SHP77 (cell line): ENCODE measurements at places on chromosomes 6 and 20.
A peak's percentile ranks its signal among the peaks of the same experiment; 100 is the strongest.

DNA sequence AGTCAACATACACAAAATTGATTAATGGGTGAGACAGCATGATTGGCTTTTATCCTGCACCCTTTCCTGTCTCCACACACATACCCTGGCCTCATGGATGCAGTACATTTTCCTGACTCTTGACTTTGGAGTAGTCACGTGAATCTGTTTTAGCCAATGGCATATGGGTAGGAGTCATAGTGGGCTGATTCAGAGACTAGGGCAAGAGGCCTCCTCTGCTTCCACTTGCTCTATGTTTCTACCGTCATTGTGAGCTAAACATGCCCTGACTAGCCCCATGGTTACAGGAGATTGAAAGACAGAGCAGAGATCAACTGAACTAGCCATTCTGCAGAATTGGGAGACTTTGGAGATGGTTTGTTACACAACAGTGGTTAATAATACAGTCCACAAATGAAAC, 850.0 kb downstream of the DHX35 start:
- no peak for DNase-seq

DNA sequence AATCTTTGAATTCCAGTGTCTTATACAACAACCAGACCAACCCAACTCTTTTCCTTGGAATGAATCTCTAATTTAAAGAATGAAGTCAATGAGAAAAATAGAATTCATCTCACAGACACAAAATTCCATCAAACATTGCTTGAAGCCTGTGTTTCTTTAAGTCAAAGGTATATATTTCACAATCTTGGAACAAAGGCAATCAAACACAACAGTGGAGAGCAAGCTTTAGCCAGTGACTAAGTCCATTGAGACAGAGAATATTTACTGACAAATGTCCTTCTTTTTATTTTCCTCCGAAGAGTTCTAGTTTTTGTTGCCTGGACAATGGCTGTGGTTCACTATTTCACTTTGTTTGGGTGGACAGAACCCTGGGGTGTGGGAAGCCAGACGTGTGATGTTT, 35.8 kb downstream of the MEP1A start:
- DNase-seq = no peak

DNA sequence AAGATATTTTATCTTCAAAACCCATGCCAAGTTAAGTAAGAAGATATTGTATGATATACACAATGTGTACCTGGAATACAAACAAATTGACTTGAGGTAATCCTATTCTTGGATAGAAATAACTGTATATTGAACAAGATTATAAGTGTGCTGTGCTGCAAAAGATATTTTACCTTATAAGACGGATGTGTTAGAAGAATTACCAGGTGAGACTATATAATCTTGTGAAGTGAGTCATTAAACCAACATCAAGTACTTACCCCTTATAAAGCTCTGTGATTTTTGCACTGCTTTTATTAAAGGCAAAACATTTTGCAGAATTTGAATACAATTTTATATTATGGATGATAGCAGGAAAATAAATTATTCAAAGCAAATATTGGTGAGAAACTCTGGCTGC, 570.0 kb downstream of the MMUT start:
- DNase-seq = no peak

GRCh38 chr6:7438011-7438410, 48.4 kb downstream of the RIOK1 start:
- DNase-seq = no peak

- DNase-seq = no peak
These were observed 43.4 kb upstream of the RIPOR2 start for GRCh38 chr6:24979176-24979575.

GRCh38 chr6:156065849-156066248, 610.2 kb upstream of the NOX3 start:
- no peak for DNase-seq

- no peak for DNase-seq
These were observed 145.2 kb downstream of the SYCP2 start for GRCh38 chr20:59788196-59788735.

DNA sequence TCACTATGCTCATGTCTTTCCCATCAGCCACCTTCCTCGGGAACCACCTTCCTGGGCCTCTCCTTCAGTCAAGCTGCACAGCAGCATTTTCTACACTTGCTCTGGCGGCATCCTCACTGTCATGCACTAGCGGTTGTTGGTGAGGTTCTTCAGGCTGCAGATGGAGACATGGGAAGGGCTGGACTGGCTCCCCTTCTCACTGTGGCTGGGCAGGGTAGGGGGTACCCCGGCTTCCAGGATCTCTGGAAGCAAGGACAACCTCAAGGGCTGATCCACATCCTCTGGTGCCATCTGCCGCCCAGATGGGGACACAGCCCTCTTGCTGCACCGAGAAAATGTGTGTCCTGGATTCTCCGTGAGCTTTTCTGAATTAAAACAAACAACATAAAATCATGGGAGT, 180.1 kb upstream of the RNF24 start:
- peak; percentile 20 for DNase-seq

DNA sequence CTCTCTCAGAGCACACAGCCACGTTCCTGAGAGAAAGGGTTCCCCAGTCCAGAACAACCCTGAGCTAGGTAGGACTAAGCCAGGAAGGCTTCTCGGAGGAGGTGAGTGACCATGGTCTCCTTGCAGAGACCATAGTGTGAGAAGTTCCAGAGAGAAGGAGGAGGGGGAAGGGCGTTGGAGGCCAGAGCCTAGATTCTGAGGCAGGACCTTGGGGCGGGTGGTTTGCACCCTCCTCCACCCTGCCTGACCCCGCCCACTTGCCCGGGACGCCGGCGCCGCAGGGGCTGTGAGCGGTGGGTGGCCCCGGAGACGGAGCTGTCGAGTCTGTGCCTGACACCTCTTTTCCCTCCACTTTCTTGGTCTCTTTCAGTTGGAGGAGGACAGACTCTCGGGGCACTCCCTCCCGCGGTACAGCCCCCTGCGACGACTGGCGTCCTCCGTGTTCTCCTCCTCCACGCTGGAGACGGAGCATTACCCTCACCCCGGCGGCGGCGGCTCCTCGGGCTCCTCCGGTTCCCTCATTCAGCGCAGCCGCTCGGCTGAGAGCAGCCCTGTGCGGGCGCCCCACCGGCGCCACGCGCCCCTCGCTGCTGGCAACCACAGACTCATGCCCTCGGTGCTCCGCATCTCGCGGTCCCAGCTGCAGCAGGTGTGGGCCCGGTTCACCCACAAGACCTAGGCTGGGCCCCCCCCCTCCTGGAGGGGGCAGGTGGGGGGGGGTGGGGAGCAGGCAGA, 26.2 kb downstream of the TTBK1 start:
- DNase-seq = no peak

DNA sequence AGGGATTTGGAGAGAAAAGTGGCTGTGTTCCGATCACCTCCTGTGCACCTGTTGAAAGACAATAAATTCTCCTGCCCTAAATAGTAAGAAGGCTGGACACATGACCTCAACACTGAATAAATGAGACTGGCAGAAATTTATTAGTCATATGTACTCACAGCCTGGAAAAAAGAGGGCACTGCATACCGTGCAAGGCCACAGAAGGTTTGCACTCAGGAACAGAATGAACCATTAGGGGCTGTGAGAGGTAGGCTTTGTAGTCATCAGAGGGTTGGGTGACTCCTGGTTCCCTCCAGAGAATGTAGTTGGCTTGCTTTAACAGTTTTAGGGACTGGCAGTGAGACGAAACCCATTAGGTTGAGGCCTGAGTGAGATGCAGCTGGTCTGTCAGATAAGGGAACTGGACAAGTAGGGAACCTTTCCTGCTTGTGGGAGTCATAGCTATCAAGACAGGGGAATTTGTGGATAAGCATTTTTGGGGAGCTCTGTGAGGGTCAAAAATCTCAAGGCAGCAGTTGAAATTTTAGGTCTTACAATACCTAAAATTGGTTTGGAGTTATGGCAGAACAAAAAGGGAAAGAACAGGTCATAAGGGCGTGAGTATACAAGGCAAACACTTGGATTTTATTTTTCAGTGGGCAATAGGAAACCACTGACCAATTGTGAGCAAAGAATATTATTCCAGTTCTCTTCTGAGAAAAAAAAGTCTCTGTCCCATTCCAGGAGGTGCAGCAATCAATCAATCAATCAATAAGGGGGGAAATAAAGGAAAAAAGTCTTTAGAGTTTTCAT, 67.9 kb upstream of the BTN3A2 start:
- DNase-seq = peak; percentile 48

DNA sequence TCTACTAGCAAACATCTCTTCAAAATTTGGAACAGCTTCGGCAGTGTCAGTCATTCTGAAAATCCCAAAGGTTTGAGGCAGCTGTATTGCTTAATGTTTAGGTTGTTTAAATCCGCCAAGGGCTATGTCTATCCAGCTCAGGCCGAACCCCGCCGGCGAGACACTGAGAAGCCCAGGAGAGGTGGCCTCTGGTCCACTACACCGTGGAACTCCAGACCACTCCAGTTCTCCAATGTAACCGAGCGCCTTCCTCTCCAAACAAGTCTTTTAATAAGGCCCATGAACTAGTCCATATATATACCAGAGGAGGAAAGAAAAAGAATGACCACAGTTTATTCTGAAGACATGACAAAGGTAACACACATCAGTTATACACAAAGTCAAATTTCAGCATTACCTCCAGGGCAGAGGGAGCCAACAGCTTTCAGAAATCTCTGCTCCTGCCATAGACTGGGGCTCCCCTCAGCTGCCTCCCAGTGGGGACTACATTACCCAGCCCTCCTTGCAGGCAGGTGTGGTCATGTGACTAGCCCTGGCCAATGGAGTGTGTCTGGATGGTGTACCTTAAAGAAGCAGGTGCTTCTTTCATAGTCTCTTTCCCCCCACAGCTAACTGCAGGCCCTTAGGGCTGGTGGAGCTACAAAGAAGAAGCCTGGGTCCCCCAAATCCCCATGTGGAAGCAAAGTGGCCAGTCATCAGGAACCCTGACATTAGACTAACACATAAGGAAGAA, at the start of gene RAMACL:
RAMACL (minus strand) TSS at position 255 of the 733 bp plus-strand sequence; CDS start at position 54, 201 bp downstream.
- peak; percentile 8 for DNase-seq

- DNase-seq = no peak
These were observed 2.3 kb upstream of the DSN1 start for GRCh38 chr20:36775826-36776225.

GRCh38 chr6:169131390-169131789, 122.3 kb downstream of the THBS2 start:
- DNase-seq = no peak
